ENCODE measurements at places on chromosomes 11 and 22. TPM values are rescaled to one million over a fixed set of nuclear protein-coding genes. Genes with fewer than 3 reads are reported as not detected.

Gene CASP5
- 0.09 TPM for total RNA-seq

Gene CARD10
- 7.8 TPM for total RNA-seq

Gene IGLL5
- total RNA-seq: 0.13 TPM

Gene F2
- 0.13 TPM for total RNA-seq

Gene HORMAD2
- total RNA-seq: not detected

Gene PANX3
- 0.04 TPM for total RNA-seq

Gene KIF18A
- 5.3 TPM for total RNA-seq

Gene OR52B2
- 0.09 TPM for total RNA-seq

Gene PRRG4
- total RNA-seq: 0.09 TPM

Gene SMC1B
- total RNA-seq: 0.04 TPM

Gene RAG2
- 0.09 TPM for total RNA-seq

Gene FREY1
- total RNA-seq: 0.35 TPM

Gene OR6A2
- 0.04 TPM for total RNA-seq

Gene RBX1
- total RNA-seq: 66.3 TPM

Gene WNT7B
- total RNA-seq: 0.04 TPM

Gene KDM4E
- not detected for total RNA-seq

Gene GLB1L2
- 0.31 TPM for total RNA-seq

Gene LDHA
- 395 TPM for total RNA-seq

Gene HEPN1
- total RNA-seq: not detected

Gene AP1B1
- 19.9 TPM for total RNA-seq

Gene C1QTNF4
- 11.3 TPM for total RNA-seq

Gene KCNK4
- total RNA-seq: 0.13 TPM

Gene SLC6A5
- total RNA-seq: not detected

Gene RASGRP2
- 19.8 TPM for total RNA-seq

Gene TUB
- 16.7 TPM for total RNA-seq

Gene TSPAN18
- total RNA-seq: 15.2 TPM

Gene APOBEC3A
- 0.13 TPM for total RNA-seq

Gene ZP1
- not detected for total RNA-seq

Gene FOLR1
- 3.6 TPM for total RNA-seq

Gene PYGM
- total RNA-seq: 165 TPM

Gene CEP126
- total RNA-seq: 3.5 TPM

Gene TRIM68
- 8.0 TPM for total RNA-seq

Gene FAM180B
- 2.9 TPM for total RNA-seq

Gene PRAME
- not detected for total RNA-seq

Gene KLHL35
- total RNA-seq: 3.6 TPM

Gene ALG12
- total RNA-seq: 6.6 TPM

Gene SUSD2
- 0.40 TPM for total RNA-seq

Gene GRM5
- 0.04 TPM for total RNA-seq

Gene GPR83
- total RNA-seq: 0.09 TPM

Gene MIAT
- total RNA-seq: 0.22 TPM

Gene UPB1
- 0.75 TPM for total RNA-seq

Gene SYT13
- 0.49 TPM for total RNA-seq

Gene CLDN5
- 50.8 TPM for total RNA-seq

Gene OR51B5
- total RNA-seq: 0.31 TPM

Gene INS
- total RNA-seq: not detected

Gene COPB1
- total RNA-seq: 128 TPM

Gene RGL4
- 0.13 TPM for total RNA-seq

Gene OR8D4
- 0.04 TPM for total RNA-seq

Gene ZDHHC13
- total RNA-seq: 6.3 TPM

Gene TRIM49
- total RNA-seq: not detected

Gene CDON
- total RNA-seq: 42.1 TPM

Gene SHISAL1
- total RNA-seq: 13.1 TPM

Gene SREBF2
- 30.9 TPM for total RNA-seq

Gene OR5A1
- not detected for total RNA-seq

Gene TEX54
- not detected for total RNA-seq

Data from muscle of leg (tissue), 16 donors.